MM.1S (cell line): ENCODE measurements at places on chromosomes 2 and 18.

GRCh38 chr2:155308367-155309009, 610.0 kb downstream of the KCNJ3 start:
- no peak overlapping the region for H3K27ac ChIP-seq
- H3K4me3 ChIP-seq: no peak overlapping the region
- no peaks in the 10 kb centered on the region for H3K4me1 ChIP-seq

GRCh38 chr18:46656326-46657114, 500 bp downstream of the LOXHD1 start:
- H3K4me1 ChIP-seq: no peaks in the 10 kb centered on the region
- no peak overlapping the region for H3K4me3 ChIP-seq
- H3K27me3 ChIP-seq: no peaks in the 10 kb centered on the region

DNA sequence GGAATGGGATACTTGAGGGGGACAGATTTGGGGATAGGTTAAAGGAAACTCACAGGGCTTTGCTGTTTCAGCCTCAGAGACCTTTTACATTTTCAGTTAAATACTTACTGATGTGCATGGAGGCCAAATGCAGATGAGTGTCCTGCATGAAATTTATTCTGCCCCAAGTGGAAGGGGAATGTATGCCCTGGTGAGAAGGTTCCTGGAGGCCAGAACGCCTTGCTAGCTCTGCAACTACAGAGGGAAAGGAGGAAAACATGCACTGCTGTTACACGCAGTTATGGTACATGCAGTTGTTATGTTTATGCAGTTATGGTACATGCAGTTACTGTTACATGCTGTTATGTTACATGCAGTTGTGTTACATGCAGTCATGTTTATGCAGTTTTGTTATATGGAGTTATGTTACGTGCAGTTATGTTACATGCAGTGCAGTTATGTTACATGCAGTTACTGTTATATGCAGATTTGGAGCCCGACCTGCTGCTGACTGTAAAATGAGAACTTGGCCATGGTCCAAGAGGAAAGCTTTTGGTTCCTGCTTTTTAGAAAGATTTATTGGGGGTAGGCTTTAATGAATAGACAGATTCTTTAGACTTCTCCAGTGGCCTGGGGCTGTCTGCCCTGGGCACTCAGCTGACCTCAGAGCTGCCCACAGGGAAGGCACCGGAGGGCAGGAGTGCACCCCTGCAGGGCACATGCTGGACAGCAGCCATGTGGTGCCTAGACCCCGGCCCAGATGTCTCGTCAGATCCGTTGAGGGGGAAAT, 84.1 kb downstream of the LDLRAD4 start:
- H3K4me1 ChIP-seq: no peaks in the 10 kb centered on the region
- DNase-seq: no peak
- no peaks in the 10 kb centered on the region for H3K36me3 ChIP-seq
- H3K4me3 ChIP-seq: no peak overlapping the region

- DNase-seq: no peak
- H3K4me1 ChIP-seq: no peaks in the 10 kb centered on the region
- no peaks in the 10 kb centered on the region for H3K36me3 ChIP-seq
- H3K4me3 ChIP-seq: no peak overlapping the region
- no peaks in the 10 kb centered on the region for H3K27me3 ChIP-seq
Measured at GRCh38 chr2:160812830-160813505, 319.4 kb upstream of the RBMS1 start.

DNA sequence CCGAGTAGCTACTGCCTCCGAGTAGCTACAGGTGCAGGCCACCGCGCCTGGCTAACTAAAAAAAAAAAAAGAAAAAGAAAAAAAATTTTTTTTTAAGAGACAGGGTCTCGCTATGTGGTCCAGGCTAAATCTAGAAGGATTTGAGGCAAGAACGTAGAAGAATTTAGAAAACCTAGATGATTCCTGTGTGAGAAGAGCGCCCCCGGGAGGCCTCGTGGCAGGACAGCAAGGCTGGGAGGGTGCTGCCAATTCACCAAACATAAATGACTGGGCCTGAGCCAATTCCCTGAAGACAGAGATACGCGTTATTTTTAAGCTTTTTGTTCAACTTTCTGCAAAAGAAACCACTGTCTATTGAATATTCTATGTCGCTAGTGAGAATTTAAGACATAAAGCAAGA, 90.1 kb upstream of the TGFA start:
- H3K36me3 ChIP-seq: no peaks in the 10 kb centered on the region
- no peak overlapping the region for H3K27ac ChIP-seq
- H3K27me3 ChIP-seq: no peaks in the 10 kb centered on the region
- H3K4me1 ChIP-seq: 0 out of 2 replicates have a peak, but pooled peaks cover 4% of the 10 kb centered on the region

- H3K4me1 ChIP-seq: no peaks in the 10 kb centered on the region
- no peaks in the 10 kb centered on the region for H3K36me3 ChIP-seq
Measured at GRCh38 chr2:118973542-118973951, 31.6 kb downstream of the MARCO start.

DNA sequence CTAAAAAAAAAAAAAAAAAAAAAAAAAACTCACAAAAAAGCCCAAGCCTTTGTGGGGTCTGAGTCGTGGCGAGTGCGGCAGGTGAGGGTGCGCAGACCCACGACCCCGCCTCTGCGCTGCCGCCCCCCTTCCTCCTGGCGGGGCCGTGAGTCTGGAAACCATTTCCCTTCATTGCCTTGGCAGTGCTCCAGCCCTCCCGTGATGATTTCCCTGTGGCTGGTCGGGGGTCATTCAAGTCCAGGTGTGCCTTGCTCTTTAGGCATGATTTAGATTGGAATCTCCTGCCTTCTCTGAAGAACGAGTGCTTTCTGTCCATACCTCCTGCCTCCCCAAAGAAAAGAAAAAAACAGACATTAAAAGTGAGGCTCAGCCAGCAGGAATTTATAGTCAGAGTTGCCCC, 161.8 kb downstream of the FAM210A start:
- H3K27me3 ChIP-seq: peaks cover 4% of the 10 kb centered on the region; the same call in 1 of the 2 replicates
- H3K4me1 ChIP-seq: peaks cover 12% of the 10 kb centered on the region
- H3K36me3 ChIP-seq: no peaks in the 10 kb centered on the region
- H3K27ac ChIP-seq: no peak overlapping the region
- no peak overlapping the region for H3K4me3 ChIP-seq

DNA sequence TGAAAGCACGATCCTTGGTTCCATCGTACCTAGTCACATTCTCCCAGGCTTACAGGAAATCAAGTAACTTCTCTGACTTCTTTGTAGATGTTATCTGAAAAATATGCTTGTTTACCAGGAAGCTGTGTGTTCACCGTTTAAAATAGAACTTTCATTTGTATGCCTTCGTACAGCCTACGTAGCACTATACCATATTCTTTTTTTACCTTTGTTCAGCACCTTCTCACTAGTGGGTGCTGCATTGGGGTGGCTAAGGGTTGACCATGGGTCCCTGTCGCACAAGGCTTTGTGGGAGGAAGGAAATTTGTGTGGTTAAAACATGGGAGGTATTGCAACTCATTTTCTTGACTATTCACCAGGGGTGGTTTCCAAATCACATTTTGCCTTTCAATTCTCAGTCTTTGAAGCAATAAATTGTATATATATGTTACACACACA, 16.6 kb downstream of the MALT1 start:
- H3K4me3 ChIP-seq: no peak overlapping the region
- no peak for DNase-seq
- H3K27ac ChIP-seq: no peak overlapping the region
- H3K27me3 ChIP-seq: no peaks in the 10 kb centered on the region
- H3K36me3 ChIP-seq: peaks cover 3% of the 10 kb centered on the region; the same call in 1 of the 2 replicates
- no peaks in the 10 kb centered on the region for H3K4me1 ChIP-seq

- H3K27ac ChIP-seq: no peak overlapping the region
- no peak overlapping the region for H3K4me3 ChIP-seq
- no peaks in the 10 kb centered on the region for H3K27me3 ChIP-seq
Measured at GRCh38 chr2:1835581-1836201, 91.4 kb upstream of the PXDN start.

- no peak overlapping the region for H3K4me3 ChIP-seq
- no peaks in the 10 kb centered on the region for H3K36me3 ChIP-seq
- no peaks in the 10 kb centered on the region for H3K4me1 ChIP-seq
- no peaks in the 10 kb centered on the region for H3K27me3 ChIP-seq
Measured at GRCh38 chr2:213125646-213126347, 25.6 kb downstream of the IKZF2 start.

- H3K36me3 ChIP-seq: no peaks in the 10 kb centered on the region
- no peaks in the 10 kb centered on the region for H3K27me3 ChIP-seq
- DNase-seq: no peak
- no peak overlapping the region for H3K27ac ChIP-seq
- no peak overlapping the region for H3K4me3 ChIP-seq
Measured at GRCh38 chr2:149648282-149649030, 60.9 kb upstream of the MMADHC start.

- peaks cover 11% of the 10 kb centered on the region for H3K4me1 ChIP-seq
- no peak overlapping the region for H3K27ac ChIP-seq
- no peak for DNase-seq
- H3K36me3 ChIP-seq: no peaks in the 10 kb centered on the region
- H3K4me3 ChIP-seq: no peak overlapping the region
Measured at GRCh38 chr2:101149241-101150192, 1.7 kb downstream of the TBC1D8 start.

GRCh38 chr2:190318514-190318913, 1.1 kb downstream of the HIBCH start:
- peak overlapping the region; percentile 88 for H3K4me3 ChIP-seq
- H3K27me3 ChIP-seq: no peaks in the 10 kb centered on the region
- peak overlapping the region; percentile 47; the same call in 1 of the 2 replicates for H3K27ac ChIP-seq
- no peaks in the 10 kb centered on the region for H3K36me3 ChIP-seq

- H3K4me1 ChIP-seq: no peaks in the 10 kb centered on the region
- H3K27ac ChIP-seq: no peak overlapping the region
- H3K36me3 ChIP-seq: no peaks in the 10 kb centered on the region
Measured at GRCh38 chr2:42771546-42772153, 7.7 kb upstream of the OXER1 start.

DNA sequence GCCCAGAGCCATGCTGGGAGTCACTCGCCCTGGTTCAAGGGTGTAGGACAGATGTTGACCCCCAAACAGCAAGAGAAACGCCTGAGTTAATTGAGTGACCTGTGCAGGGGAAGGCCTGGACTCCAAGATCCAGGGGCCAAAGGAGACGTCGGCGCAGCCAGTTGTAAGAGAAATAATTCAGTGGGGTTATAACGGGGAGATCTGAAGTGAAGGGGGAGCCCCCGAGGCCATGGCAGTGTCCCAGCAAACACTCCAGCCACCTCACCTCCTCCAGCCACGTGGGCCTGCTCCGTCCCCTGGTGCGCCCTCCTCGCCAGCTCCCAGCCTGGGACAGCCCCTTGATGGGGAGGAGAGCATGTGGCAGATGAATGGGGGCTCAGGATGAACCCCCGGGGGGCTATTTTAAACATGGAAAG, 130.7 kb upstream of the GPC1 start:
- H3K27me3 ChIP-seq: peaks cover 56% of the 10 kb centered on the region
- no peaks in the 10 kb centered on the region for H3K4me1 ChIP-seq
- H3K27ac ChIP-seq: no peak overlapping the region

- H3K27ac ChIP-seq: no peak overlapping the region
- H3K27me3 ChIP-seq: no peaks in the 10 kb centered on the region
- no peak overlapping the region for H3K4me3 ChIP-seq
- no peaks in the 10 kb centered on the region for H3K36me3 ChIP-seq
Measured at GRCh38 chr2:65813631-65814173, 381.3 kb upstream of the SPRED2 start.

- no peak overlapping the region for H3K4me3 ChIP-seq
- DNase-seq: no peak
- H3K27ac ChIP-seq: no peak overlapping the region
Measured at GRCh38 chr2:10538224-10538894, 90.2 kb upstream of the ODC1 start.

GRCh38 chr2:202700075-202700901, 65.5 kb downstream of the FAM117B start:
- H3K36me3 ChIP-seq: no peaks in the 10 kb centered on the region
- H3K27me3 ChIP-seq: no peaks in the 10 kb centered on the region
- no peak overlapping the region for H3K4me3 ChIP-seq
- DNase-seq: no peak
- no peak overlapping the region for H3K27ac ChIP-seq

DNA sequence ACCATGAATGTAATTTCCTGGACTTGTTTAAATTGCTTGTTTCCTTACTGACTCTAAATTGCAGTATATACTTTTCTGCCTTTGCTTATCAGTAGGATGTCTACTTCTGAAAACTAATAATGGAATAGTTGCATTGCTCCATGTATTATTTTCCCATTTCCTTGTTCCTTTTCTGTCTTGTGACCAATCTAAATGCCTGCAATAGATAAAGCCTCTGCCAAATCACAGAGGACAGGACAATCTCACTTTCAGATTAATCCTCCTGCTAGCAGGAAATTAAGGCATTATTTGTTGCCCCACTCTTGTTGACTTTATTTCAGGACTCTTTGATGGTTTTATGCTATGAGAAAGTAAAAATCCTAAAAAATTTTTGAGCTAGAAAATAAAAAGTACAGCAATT, 4.7 kb upstream of the ESCO1 start:
- peak overlapping the region; percentile 3; the same call in 1 of the 2 replicates for H3K27ac ChIP-seq
- no peak for DNase-seq
- H3K27me3 ChIP-seq: no peaks in the 10 kb centered on the region
- no peaks in the 10 kb centered on the region for H3K36me3 ChIP-seq
- peak overlapping the region; percentile 23; the same call in 1 of the 2 replicates for H3K4me3 ChIP-seq
- H3K4me1 ChIP-seq: peaks cover 7% of the 10 kb centered on the region; the same call in 1 of the 2 replicates

DNA sequence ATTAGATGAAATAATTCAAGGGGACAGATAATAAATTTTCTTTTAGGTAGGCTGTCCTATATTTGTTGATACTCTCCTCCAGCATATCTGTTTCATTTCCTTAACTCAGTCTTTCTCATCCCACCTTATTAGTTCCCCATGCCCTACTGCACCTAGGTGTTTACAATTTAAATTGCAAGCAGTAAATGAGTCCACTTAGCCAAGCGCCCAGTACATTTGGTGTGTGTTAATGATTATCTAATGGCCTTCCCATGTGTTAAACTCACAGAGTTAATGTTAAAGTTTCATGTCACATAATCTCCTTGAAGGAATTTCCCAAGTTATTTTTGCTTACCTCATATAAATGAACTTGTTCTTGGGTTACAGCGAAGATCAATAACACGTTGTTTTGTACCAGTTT, 31.2 kb downstream of the ITGB6 start:
- no peak overlapping the region for H3K27ac ChIP-seq
- no peaks in the 10 kb centered on the region for H3K36me3 ChIP-seq
- no peak for DNase-seq
- no peaks in the 10 kb centered on the region for H3K27me3 ChIP-seq
- H3K4me3 ChIP-seq: no peak overlapping the region
- H3K4me1 ChIP-seq: no peaks in the 10 kb centered on the region

GRCh38 chr18:27135504-27136207, 49.5 kb downstream of the CHST9 start:
- no peak overlapping the region for H3K27ac ChIP-seq
- no peak overlapping the region for H3K4me3 ChIP-seq
- H3K27me3 ChIP-seq: no peaks in the 10 kb centered on the region
- no peaks in the 10 kb centered on the region for H3K36me3 ChIP-seq

GRCh38 chr2:214775971-214776370, 33.5 kb downstream of the BARD1 start:
- no peak overlapping the region for H3K4me3 ChIP-seq
- peaks cover 11% of the 10 kb centered on the region for H3K36me3 ChIP-seq
- no peaks in the 10 kb centered on the region for H3K4me1 ChIP-seq
- no peak for DNase-seq
- no peaks in the 10 kb centered on the region for H3K27me3 ChIP-seq

GRCh38 chr18:74539289-74539688, 5.0 kb downstream of the CNDP1 start:
- H3K36me3 ChIP-seq: no peaks in the 10 kb centered on the region
- no peak overlapping the region for H3K27ac ChIP-seq
- DNase-seq: no peak
- no peak overlapping the region for H3K4me3 ChIP-seq
- no peaks in the 10 kb centered on the region for H3K27me3 ChIP-seq
